ENCODE measurements at places on chromosomes 11 and 22. TPM values are rescaled to one million over a fixed set of nuclear protein-coding genes. Genes with fewer than 3 reads are reported as not detected.

The CATSPER1 gene
- total RNA-seq, result not detected

The VWCE gene
- total RNA-seq, result 0.33 TPM

The WT1 gene
- total RNA-seq, result 3.5 TPM

The SLC22A24 gene
- total RNA-seq, result not detected

The POTEH gene
- total RNA-seq, result not detected

GRCh38 chr11:12853652-12854296, 155.3 kb upstream of the RASSF10 start:
- no peak for DNase-seq

- no peak for DNase-seq
Measured at GRCh38 chr22:27682437-27682836, 119.1 kb downstream of the MN1 start.

DNA sequence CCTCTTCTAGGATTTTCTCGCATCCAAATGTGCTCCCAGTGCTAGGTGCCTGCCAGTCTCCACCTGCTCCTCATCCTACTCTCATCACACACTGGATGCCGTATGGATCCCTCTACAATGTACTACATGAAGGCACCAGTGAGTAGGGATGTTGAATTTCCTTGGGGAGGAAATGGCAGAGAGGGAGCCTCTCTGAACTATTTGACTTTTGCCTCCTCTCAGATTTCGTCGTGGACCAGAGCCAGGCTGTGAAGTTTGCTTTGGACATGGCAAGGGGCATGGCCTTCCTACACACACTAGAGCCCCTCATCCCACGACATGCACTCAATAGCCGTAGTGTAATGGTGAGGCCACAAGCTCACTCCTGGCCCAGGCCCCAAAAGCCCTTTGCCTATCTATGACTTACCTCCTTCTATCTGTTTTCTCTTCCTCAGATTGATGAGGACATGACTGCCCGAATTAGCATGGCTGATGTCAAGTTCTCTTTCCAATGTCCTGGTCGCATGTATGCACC, 2.5 kb downstream of the TAF10 start:
- no peak for DNase-seq

- DNase-seq, result peak; percentile 88
Measured at GRCh38 chr11:72220696-72221363, 3.7 kb upstream of the INPPL1 start.

- no peak for DNase-seq
Measured at GRCh38 chr22:24178502-24179440, 2.5 kb upstream of the SUSD2 start.

- no peak for DNase-seq
Measured at GRCh38 chr22:27179161-27179560, 521.8 kb downstream of the MIAT start.

GRCh38 chr22:27329966-27330645, 471.4 kb downstream of the MN1 start:
- DNase-seq, result peak; percentile 83

Measured in esophagus muscularis mucosa (tissue), 4 donors.